ENCODE measurements at places on chromosomes 3 and 15. TPM values are rescaled to one million over a fixed set of nuclear protein-coding genes. Genes with fewer than 3 reads are reported as not detected.

ZMYND10 gene
- 0.92 TPM for total RNA-seq

TM4SF4 gene
- 0.29 TPM for total RNA-seq

B2M gene
- 1,011 TPM for total RNA-seq

TOPBP1 gene
- 37.3 TPM for total RNA-seq

MED12L gene
- 0.12 TPM for total RNA-seq

ZNF620 gene
- total RNA-seq = 9.0 TPM

All from epithelial cell of proximal tubule (primary cell).